ENCODE measurements at places on chromosomes 1 and 21.

- DNase-seq: no peak
Measured at GRCh38 chr1:34684266-34684665, 70.6 kb upstream of the GJB5 start.

GRCh38 chr1:169508432-169509338 is 22.9 kb upstream of the SLC19A2 start:
- no peak for DNase-seq

DNA sequence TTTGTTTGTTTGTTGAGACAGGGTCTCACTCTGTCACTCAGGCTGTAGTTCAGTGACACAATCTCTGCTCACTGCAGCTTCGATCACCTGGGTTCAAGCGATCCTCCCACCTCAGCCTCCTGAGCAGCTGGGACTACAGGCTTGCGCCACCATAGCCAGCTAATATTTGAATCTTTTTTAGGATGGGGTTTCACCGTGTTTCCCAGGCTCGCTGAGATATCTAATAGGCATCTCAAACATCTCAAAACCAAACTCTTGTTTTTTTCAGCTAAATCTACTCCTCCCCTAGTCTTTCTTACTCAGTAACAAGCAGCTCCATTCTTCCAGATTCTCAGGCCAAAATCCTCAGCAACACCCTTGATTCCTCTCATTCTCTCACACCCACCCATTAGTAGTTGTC is 22.0 kb upstream of the SRRM1 start:
- DNase-seq: no peak

- DNase-seq: no peak
Measured at GRCh38 chr21:41951876-41952567, 1.8 kb downstream of the C2CD2 start.

- no peak for DNase-seq
Measured at GRCh38 chr1:1302951-1303509, 4.7 kb downstream of the ACAP3 start.
